ENCODE measurements at places on chromosomes 1 and 21. TPM values are rescaled to one million over a fixed set of nuclear protein-coding genes. Genes with fewer than 3 reads are reported as not detected.

SH2D2A gene
- polyA plus RNA-seq = 0.87 TPM

- no peak for DNase-seq
Observed at GRCh38 chr21:40706806-40707655, 139.9 kb downstream of the DSCAM start.

DNA sequence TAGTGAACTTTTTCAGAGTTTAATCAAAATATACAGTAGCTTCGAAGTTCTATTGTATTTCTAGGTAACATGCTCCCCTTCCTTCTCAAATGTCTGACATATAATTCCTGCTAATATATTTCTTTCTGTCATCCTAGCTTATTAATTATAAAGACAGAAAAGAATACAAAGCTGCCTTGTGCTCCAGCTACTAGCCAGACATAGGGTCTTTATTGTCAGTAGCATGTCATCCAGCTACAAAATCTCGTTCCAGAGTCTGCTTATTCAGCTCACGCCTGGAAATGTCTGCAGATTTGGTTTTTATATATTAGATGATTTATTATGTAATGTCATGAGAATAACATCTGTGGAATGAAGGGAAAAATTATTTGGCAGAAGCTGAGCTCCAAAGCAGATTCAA is 1102.8 kb downstream of the BRINP3 start:
- DNase-seq = no peak

DNA sequence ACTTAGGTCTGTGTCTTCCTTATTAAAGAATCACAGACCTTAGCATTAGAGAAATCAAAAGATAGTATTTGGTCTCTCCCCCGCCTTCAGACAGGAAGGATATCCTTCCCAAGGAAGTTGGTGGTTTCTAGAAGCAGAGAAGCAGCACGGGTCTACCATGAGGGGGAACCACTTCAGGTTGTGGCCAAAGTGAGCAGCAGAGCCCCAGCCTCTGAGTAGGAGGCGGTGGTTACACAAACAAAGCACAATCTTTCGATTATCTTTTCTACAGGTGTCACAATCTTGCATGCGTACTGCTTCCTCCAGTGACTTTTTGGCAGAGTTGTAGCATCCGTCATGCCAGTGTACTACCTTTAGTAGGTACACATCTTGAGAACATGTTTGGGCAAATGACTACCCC is 8.8 kb downstream of the PGLYRP4 start:
- no peak for DNase-seq

DNA sequence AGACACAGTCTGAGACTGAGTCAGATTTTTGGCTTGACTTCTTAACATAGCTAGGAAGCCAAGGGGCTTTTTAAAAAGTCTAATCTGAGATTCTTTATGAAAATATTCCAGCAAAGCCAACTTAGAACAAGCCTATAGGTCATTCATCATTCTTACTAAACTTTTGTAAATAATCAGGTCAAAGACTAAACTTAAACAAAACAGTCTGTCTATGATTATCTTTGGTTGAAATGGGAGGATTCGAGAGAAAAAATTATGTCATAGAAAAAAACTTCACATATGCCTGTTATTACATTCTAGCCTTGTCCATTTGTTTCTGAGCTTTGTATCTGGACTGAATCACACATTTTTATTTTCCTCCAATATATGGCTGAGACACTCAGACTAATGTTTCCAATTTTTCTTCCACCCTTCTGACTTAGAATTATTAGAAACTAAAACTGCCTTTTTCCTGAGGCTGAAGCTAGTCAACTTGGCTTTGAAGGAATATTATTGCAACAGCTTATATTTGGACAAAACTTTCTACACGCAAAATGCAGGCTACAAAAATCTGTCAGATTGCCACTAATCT is 83.3 kb downstream of the ETS2 start:
- DNase-seq = no peak

DNA sequence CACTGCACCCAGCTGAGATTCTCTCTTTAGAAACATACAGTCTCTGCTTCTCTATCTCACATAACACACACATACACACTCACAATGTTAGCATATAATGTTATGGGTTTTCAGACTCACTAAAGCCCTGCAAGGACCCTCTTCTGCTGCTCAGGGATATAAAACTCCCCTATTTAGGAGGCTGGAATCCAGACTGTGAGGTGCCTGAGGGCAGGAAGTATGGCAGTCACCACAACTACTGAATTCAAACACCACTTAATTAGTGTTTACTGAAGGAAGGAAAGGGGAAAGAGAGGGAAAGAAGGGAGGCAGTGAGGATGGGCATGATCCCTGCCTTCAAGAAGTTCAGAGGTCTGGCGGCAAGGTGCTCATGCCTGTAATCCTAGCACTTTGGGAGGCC is 7.8 kb upstream of the CDK18 start:
- DNase-seq = no peak

Data from left renal pelvis (tissue), 4 donors.